ENCODE measurements at places on chromosomes 11 and 22.

GRCh38 chr11:73239111-73239521 lies 21.0 kb downstream of the P2RY2 start:
- no peak for DNase-seq

DNA sequence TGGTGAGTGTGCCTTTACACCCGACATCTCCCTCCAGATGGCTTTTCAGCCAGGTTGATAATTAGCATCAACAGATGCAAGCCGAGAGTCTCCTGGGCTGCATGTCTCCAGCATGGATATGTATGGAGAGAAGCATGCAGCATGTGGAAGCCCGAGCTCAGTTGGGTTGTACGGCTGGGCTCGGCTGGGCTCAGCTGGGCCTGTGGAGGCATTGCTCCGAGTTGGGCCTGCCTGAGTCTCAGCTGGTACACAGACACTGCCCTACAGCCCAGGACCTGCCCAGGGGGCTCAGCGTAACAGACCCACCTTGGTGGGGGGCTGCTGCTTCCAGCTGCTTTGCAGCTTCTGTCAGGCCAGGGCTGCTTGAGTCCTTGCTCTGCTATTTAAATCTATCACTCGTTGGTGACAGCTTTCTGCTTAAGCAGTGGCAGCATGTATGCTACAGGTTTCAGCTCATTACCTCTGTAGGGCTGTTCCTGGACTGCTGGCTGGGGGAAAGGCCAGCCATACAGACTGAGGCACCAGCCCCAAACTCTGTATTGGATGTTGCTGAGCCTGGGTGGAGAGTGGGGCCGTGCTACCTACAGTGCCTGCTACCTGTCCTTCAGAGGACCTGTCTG lies 115.5 kb downstream of the TEAD1 start:
- DNase-seq = no peak

GRCh38 chr11:104490182-104490581 lies 326.2 kb upstream of the PDGFD start:
- no peak for DNase-seq

GRCh38 chr11:104695065-104695463 lies 203.2 kb downstream of the CASP12 start:
- DNase-seq = no peak

DNA sequence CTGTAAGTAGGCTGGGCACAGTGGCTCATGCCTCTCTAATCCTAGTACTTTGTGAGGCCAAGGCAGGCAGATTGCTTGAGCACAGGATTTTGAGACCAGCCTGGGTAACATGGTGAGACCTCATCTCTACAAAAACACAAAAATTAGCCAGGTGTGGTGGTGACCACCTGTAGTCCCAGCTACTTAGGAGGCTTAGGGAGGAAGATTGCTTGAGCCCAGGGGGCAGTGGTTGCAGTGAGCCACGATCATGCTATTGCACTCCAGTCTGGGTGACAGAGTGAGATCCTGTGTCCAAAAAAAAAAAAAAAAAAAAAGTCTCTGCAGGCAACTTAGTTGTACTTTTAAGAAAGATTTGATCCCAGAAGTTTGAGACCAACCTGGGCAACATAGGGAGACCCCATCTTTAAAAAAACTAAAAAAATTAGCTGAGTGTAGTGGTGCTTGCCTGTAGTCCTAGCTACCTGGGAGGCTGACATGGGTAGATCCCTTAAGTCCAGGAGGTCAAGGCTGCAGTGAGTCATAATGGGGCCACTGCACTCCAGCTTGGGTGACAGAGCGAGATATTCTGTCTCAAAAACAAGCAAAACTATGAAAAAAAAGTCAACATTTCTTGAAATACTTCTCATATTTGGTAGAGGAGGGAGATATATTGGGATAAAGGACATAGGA lies 10.5 kb downstream of the ATM start:
- no peak for DNase-seq

DNA sequence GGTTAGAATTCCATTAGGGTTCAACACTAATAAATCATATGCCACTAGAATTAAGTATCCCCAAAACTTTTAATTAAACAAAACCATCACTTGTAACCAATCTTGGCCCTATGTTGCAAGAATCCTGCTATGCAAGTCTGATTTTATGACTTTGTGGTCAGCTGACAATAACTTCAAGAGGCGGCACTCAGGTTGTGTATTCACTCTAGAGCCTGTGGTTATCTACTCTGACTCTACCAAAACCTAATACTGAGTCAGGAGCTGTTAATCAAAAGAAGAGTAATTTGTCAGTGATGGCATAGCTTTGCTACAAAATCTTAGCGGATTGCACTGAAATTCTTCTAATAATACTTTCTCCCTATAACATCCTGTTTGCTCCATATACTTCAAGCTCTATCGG lies 253.7 kb downstream of the AASDHPPT start:
- DNase-seq = no peak

DNA sequence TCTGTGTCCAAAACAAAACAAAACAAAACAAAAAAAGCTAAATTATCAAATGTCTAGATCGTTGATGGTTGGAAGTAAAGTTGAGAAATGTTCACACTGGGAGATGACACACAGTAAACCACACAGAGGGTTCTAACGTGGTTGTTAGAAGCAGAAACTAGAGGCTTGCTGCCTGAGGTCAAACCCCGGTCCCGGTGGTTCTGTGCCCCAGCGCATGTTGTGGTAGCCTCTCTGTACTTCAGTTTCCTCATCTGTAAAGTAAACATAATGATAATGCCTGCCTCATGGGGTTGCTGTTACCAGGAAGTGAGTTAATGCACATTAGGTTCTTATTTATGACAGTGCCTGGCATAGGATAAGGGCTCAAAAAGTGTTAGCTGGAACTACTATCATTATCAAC lies 33.4 kb downstream of the PPARA start:
- DNase-seq = no peak

DNA sequence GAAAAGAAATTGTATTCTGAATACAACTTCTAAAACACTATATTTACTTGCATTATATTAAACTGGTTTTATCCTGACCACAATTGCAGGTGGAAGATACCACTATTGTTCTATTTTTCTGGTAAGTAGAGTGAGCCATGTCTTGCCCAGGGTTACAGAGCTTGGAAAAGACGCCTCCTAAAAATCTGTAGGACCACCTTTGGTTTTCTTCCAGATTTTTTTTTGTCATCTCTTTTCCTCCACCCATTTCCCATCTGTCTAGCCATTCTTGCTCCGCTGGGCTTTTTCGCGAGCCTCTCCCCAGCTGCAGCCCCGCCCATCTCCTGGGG lies 294 bp upstream of the MTMR3 start:
- peak; percentile 59 for DNase-seq

- DNase-seq = no peak
These were observed 11.6 kb upstream of the PDE2A start for GRCh38 chr11:72685560-72686480.

- no peak for DNase-seq
These were observed 79.9 kb downstream of the GRAMD1B start for GRCh38 chr11:123509737-123510578.

GRCh38 chr22:17085277-17086181 lies 729 bp downstream of the IL17RA start:
- DNase-seq = no peak

- no peak for DNase-seq
These were observed 41.7 kb downstream of the OTOG start for GRCh38 chr11:17588721-17589120.

GRCh38 chr11:70913715-70914231 lies 338.6 kb downstream of the SHANK2 start:
- DNase-seq = no peak

DNA sequence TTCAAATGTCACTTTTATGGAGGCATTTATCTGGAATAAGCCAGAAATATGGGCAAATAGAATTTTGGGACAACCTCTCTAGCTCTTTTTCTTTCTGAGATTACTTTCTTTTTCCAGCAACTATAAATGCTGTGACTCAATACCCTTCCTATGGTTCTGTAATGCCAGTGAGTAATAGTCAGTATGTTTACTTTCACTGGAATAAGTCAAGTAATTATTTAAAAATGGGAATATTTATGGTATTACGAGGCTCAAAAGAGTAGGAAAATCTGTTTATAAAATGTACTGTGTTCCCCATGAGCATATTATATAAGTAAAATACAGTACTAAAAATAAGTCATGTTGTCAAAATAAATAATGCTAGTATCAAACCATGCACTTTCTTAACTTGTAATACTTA lies 750.5 kb downstream of the LUZP2 start:
- DNase-seq = no peak

DNA sequence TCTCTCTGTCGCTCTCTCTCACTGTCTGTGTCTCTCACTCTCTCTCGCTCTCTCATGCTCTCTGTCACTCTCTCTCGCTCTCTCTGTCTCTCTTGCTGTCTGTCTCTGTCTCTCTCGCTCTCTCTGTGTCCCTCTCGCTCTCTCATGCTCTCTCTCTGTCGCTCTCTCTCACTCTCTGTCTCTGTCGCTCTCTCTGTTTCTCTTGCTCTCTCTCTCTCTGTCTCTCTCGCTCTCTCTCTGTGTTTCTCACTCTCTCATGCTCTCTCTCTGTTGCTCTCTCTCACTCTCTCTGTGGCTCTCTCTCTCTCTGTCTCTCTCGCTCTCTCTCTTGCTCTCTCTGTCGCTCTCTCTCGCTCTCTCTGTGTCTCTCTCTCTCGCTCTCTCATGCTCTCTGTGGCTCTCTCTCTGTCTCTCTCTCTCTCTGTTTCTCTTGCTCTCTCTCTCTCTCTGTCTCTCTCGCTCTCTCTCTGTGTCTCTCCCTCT lies 33.2 kb upstream of the BRSK2 start:
- no peak for DNase-seq

DNA sequence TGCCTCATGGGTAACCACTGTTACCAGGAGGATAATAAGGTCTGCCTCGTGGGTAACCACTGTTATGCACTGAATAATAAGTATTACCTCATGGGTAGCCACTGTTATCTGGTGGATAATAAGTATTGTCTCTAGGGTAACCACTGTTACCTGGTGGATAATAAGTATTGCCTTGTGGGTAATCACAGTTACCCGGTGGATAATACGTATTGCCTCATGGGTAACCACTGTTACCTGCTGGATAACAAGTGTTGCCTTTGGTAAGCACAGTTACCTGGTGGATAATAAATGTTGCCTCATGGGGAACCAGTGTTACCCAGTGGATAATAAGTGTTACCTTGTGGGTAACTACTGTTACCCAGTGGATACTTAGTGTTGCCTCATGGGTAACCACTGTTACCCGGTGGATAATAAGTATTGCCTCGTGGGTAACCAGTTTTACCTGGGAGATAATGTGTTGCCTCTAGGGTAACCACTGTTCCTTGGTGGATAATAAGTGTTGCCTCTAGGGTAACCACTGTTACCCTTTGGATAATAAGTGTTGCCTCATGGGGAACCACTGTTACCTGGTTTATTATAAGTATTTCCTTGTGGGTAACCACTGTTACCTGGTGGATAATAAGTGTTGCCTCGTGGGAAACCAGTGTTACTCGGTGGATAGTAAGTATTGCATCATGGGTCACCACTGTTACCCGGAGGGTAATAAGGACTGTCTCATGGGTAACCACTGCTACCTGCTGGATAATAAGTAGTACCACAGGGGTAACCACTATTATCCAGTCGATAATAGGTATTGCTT lies 10.6 kb upstream of the NXPE4 start:
- no peak for DNase-seq

DNA sequence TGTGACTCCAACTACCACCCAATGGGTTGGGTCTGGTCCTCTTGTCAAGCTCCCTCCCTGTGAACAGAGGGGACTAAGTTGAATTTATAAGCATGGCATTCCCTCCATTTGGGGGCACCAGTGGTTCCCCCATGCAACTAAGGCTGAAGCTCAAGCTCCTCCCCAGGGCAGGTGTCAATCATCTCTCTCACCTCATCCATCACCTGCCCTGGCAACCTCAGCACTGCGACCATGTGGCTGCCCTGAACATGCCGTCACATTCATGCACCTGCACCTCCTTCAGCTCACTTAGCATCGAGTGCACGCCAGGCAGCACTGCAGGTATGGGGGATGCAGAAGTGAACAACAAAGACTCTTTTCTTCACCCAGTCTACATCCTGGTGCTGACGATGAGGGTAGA lies 799.3 kb downstream of the TBC1D22A start:
- DNase-seq = no peak

DNA sequence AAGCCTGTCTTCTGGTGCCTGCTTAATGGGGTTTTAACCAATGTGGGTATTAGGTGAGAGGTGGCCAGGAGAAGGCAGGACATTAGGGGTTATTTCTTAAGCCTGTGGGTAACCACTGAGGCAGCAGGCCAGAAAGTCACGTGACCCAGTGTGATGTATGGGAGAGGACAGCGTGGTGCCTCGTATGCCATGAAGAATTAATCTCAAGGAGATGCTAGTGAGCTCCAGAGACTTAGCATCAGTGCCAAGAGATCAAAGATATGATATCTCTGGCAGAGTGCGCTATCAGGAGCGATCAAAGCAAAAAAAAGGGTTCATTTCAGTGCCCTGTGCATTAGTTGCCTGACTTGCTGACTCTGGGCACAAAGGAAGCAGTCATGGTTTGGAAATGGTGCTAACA lies 275.5 kb downstream of the KIRREL3 start:
- no peak for DNase-seq

- peak; percentile 34 for DNase-seq
These were observed at the start of gene NNMT for GRCh38 chr11:114295676-114296604. Gene NNMT, plus strand, starts transcription at chr11:114296399. Its CDS starts 158 bp downstream, at chr11:114296557.

DNA sequence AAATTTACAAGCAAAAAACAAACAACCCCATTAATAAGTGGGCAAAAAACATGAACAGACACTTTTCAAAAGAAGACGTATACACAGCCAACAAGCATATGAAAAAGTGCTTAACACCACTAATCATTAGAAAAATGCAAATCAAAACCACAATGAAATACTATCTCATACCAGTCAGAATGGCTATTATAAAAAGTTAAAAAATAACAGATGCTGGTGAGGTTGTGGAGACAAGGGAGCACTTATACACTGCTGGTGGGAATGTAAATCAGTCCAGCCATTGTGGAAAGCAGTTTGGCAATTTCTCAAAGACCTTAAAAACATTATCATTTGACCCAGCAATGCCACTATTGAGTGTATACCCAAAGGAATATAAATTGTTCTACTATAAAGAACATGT lies 72.3 kb downstream of the BBOX1 start:
- no peak for DNase-seq

DNA sequence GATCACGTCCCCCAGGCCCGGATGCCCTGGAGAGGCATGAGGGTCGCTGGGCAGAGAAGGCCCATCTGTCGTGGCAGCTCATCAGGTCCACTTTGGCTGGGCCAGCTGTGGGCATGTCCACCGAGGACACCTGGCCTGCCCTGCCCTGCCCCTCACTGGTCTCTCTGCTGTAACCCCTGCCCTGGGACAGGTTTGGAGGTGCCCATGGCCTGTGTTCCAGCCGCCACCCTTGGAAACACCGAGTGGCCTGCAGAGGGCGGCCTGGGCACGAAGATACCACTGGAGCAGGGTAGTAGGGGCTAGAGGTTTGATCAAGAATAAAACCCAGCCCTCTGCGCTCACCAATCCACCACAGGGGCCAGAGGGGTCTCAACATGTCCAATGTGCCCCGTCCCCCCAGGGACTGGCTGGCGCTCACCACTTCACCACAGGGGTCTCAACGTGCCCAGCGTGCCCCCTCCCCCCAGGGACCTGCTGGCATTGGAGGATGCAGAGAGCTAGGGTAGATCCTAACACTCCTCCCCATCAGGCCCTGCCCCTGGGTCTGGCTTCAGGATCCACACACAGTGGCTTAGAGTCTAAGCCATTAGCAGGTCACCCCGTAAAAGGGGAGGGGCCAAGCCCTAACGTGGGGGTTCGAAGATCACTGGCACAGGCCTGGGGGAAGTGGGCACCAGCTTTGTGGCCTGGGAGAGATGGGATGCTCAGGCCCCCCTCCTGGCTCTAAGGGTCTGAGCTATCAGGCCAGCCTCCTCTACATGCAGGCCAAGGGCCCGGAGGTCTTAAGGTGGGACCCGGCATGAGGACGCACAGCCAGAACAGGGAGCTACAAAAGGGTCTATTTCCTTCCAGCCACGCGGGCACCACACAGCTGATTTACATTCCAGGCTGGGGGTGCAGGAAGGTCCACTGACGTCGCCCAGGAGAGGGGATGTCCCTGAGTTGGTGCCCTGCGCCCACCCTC lies 1.3 kb upstream of the HDAC10 start:
- DNase-seq = peak; percentile 58

Measured in RWPE1 (cell line).